ENCODE measurements at places on chromosomes 16 and 17.
A peak's percentile ranks its signal among the peaks of the same experiment; 100 is the strongest.

GRCh38 chr16:4800290-4801041 lies 2.0 kb downstream of the ROGDI start:
- no peak for DNase-seq

DNA sequence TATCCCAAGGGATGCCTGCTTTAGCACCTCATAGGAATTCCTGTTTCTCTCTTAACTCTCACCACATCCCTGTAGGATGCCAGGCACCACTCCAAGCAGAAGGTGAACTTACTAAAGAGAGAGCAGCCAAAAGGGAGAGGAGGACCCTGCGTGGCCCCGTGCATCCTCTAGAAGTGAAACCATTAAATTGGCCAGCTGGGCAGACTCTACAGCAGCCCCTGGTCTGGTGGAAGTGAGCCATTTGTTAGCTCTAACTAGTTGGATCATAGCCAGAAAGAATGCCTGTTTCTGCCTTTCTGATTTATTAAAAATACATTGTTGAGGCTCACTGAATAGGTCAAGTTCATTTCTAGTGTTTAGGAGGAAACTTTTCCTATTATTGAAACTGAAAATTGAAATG lies 22.3 kb downstream of the TMEM11 start:
- DNase-seq: no peak

GRCh38 chr16:62548095-62548494 lies 511.9 kb upstream of the CDH8 start:
- DNase-seq: no peak

- no peak for DNase-seq
Measured at GRCh38 chr16:84868829-84869472, 49.2 kb downstream of the CRISPLD2 start.

GRCh38 chr17:33389504-33390135 lies 96.5 kb upstream of the ASIC2 start:
- DNase-seq: peak; percentile 57

GRCh38 chr17:50272246-50272645 lies 2.0 kb upstream of the TMEM92 start:
- DNase-seq: no peak

DNA sequence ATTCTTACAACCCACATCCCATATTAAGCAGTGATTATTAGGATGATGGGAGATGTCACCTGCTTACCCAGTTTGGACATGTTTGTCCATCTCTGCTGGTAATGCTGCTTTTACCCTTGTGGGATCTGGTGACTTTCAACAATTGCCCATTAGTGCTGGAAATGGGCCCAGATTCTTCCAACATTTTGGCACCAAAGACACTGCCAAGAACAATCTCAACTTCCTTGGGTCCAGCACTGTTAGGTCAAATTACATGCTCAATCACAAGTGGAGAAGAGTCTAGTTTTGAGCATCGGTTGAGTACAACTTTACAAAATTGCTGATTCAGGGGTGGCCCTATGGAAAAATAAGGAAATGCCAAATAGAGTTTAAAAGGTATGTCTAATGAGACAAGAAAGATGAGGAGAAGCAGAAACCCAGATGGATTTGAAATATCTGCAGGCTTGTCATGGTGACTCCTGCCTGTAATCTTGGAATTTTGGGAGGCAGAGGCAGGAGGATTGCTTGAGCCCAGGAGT lies 13.0 kb upstream of the ZFP3 start:
- no peak for DNase-seq

- DNase-seq: no peak
Measured at GRCh38 chr17:40074871-40075200, 12.1 kb downstream of the THRA start.

- DNase-seq: no peak
Measured at GRCh38 chr17:36095992-36096391, 6.0 kb upstream of the CCL3 start.

GRCh38 chr16:23016368-23016767 lies 132.9 kb downstream of the USP31 start:
- no peak for DNase-seq

DNA sequence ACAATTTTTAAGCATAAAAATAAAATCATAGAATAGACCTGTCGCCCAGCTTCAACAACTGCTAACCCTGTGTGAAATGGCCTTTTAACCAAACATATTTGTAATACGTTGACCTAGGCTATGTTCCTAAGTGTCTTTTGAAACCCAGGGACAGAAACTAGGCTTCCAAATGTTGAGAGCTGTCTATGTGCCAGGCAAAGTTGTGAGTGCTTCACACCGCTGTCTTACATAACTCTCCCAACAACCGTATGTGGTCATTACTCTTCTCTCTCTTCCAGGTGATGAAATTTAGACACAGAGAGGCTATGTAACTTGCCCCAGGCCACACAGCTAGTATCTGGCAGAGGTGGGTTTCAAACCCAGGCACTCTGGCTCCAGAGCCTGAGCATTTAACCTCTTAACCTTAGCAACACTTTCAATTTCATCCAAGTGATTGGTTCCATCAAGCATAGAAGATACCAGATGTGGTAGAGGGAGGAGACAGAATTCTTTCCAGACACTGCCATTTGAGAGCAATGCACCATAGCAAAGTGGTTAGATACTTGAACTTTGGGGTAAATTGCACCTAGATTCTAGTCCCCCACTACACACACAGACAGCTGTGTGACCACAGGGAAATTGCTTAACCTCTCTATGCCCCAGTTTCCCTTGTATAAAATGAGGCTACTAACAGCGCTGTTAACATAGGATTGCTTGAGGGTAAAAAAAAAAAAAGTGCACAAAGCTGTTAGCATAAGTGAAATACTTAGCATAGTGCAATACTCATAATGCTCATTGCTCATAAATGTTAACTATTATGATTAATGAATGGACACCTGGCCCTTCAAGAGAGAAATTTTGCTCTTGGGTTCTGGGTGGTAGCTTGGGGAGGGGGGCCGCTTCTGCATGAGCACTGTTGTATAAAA lies 160.6 kb downstream of the IRX3 start:
- no peak for DNase-seq

DNA sequence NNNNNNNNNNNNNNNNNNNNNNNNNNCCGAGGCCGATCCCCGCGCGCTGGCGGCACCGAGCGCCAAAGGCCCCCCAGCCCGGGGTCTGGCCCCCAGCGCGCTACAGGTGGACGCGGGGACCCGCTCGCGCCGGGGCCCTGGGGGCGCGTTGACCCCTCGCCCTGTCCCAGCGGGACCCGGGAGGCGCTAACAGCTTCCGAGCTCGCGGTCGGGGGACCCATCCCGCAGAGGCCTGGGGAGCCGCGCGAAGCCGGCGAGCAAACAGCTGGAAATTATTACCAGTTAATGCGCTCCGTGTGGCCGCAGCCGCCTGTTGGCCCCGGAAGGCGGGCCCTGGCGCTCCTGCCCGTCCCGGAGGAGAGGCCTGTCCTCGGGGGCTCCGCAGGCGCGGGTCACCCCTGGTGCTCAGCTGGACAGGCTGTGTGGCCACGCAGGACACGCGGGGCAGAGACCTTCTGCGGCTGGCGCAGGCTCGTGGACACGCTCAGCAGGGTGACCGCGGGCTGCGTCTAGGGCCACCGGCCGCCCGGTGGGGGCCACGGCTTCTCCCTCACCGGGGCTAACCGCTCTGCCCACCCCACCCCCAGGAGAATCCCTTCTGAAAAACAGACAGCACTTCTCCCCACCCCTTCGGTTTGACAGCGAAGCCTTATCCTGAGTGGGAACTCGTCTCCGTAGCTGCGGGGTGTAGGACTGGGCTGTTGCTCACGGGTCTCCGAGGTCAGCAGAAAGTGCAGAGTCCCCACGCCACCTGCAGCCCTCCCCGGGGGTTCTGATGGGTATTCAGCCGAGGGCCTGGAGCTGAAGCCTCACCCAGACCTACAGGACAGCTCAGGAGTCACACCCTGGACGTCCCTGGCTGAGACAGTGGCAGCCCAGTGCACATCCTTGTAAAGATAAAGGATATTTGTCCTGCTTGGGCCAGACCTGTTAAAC lies 138.7 kb upstream of the RPH3AL start:
- DNase-seq: peak; percentile 86

- DNase-seq: no peak
Measured at GRCh38 chr16:82011199-82011641, at the start of gene SDR42E1. SDR42E1 (minus strand) TSS chr16:82011470; CDS start chr16:82000858, 10,612 bp downstream.

DNA sequence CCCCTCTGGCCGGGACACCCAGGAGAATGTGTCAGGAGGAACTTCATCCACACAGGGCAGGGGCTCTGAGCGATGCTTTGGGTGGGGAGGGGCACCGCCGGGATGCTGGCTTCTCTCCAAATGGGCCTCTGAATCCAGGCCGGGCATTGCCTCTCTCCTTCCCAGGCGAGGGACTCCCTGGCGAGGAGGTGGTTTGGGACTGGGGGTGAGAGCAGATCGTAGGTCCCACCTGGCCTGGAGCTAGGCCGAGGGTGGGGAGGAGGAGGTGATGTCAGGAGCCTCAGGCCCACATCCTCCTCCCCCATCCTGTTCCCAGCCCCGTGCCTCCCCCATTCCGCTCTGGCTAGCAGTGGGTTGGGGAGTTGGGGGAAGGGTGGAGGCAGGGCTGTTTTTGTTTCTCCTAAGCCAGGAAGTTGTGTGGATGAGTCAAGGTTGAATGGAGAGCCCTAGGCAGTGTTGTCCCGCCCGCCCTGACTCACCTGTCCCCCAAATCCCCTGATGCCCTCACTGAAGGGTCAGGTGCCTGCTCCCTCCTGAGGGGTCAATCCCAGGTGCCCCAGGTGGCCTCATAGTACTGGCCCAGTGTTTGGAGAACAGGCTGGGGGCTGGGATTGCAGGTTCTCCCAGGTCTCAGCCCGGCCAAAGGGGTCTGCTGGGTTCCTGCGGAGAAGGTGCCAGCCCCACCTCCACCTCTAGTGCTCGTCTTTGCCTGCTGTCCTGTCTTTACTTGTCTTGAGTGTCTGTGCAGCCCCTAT lies 2.8 kb downstream of the GRB7 start:
- peak; percentile 57 for DNase-seq

- peak; percentile 46 for DNase-seq
Measured at GRCh38 chr16:22300427-22301071, 3.3 kb downstream of the POLR3E start.

DNA sequence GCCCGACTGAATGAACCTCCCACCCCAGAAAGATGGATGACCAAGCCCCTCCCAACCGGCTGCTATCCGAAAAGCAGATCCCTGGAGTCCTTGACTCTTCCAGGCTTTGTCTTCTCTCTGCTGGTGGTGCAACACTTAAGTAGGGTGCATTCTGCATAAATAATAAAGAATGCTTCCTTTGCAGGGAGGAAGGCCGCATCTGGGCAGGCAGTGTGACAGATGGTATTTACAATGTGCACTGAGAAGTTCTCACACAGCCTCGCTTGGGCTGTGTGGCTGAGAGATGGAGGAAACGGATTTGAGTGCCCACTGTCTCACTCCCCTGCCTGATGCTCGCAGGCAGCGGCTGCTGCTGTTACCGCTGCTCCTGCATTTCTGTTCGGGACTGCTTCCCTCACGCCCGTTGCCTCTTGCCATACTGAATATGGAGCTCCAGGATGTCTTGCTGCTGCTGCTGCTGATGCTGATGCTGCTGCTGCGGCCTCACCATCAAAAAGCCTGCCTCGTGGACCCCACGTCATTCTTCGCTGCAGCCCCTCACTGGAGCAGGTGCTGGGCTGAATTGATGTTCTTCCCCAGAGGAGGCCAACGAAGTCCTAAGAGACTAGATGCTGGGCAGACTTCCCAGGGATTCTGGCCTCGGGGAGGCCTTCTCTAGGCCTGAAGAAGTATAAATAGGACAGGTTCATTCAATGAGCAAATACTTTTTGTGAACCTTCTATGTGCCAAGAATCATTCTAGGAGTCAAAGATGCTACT lies 7.1 kb upstream of the RHBDL3 start:
- no peak for DNase-seq

DNA sequence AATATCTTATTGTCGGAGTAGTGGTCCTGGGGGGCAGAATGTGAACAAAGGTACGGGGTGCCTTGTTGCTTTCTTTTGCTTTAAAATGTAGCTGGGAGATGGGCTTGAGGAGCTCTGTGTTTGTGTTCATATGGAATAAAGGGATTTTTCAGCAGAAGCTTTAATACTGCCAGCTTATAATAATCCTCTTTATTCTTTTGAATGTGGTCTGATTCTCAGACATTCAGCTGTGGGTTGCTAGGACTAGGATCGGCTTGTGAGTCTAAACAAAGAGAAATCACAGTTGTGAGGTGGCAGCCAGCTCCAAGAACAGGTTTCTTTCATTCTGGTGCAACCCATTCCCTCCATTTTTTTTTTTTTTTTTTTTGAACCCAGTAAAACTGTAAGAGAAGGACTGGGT lies 7.2 kb downstream of the MRPL58 start:
- DNase-seq: no peak

DNA sequence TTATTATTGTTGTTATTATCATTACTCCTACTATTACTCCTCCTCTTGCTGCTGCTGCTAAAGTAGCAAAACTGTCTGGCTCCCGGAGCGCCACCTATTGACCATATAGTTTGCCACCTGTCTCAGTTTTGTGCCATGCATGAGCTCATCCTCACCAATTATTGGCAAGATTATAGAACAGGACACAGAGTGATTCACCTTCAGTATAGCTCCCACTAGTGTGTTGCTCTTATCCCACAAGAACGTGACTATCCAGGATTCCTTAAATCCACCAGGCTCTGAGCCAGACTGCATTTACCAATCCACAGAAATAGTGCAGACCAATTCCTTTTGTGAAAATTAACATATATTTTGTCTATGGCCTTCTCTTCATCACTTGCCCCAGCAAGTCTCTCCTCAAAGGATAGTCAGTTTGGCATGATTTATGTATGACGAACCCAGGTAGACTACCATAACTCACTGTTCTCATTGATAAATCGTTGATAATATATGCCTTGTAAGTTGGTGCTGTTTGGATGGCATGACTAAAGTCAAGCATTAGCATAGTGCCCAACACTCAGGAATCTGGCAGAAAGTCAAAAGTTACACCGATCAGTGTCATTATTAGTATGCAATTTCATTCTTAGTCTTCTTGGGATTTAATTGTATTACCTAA lies 405.5 kb upstream of the HSBP1 start:
- peak; percentile 77 for DNase-seq

DNA sequence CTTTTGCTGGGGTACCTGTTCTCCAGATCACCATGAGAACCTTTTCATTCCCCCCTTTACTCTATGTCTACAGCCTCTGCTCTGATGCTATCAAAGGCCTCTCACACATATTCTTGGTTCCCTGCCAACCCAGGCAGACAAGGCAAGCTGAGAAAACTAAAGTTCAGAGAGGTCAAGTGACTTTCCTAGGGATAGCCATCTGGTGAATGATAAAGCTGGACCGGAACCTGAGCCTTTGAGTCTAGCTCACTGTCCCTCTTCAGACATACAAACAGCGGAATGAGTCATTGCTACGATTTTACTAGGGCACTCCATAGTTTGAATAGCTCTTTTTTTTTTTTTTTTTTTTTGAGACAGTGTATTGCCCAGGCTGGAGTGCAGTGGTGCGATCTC lies 73.3 kb downstream of the XYLT1 start:
- DNase-seq: peak; percentile 58

GRCh38 chr16:11658896-11659708 lies 9.2 kb upstream of the SNN start:
- DNase-seq: no peak

Measured in fibroblast of upper back skin (primary cell).